ENCODE measurements at places on chromosomes 11 and 22.

DNA sequence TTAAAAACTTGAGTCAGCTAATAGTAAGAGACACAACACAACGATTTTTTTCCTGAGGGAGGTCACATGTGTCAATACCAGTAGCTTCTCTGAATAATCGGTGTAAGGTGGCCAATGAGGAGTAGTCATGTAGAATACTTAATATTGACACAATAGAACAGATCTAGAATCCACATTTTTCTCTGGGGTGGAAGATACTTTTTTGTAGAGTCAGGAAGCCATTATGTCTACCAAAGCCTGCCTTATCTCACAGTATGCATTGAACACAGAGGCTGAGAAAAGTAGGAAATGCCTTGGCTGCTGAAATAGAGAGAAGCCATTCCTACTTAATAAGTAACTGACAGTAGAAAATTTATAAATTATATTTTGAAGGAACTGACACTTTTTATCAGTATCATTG lies 725.0 kb downstream of the METTL15 start:
- no peak for DNase-seq

GRCh38 chr11:66462911-66463310 lies 3.8 kb upstream of the PELI3 start:
- DNase-seq = no peak

- no peak for DNase-seq
Observed at GRCh38 chr11:70769106-70769505, 370.8 kb downstream of the CTTN start.

DNA sequence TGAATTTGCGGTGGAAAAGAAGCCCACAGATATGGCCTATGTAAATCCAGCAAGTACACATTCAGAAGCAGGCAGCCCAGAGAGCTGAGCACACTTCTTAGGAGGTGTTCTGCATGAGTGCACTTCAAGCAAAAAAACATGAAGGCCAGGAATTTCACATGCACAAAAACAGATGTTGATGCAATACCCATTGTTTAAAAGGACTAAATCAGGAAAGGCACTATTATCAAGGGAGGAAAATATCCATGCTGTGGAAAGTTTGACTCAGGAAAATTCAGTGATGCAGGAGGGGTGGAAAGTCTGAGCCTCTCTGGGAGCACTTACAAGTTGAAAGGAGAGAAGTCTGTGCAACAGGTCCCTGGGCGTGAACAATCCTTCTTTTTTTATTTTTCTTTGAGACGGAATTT lies 15.8 kb upstream of the CARS1 start:
- DNase-seq = no peak

DNA sequence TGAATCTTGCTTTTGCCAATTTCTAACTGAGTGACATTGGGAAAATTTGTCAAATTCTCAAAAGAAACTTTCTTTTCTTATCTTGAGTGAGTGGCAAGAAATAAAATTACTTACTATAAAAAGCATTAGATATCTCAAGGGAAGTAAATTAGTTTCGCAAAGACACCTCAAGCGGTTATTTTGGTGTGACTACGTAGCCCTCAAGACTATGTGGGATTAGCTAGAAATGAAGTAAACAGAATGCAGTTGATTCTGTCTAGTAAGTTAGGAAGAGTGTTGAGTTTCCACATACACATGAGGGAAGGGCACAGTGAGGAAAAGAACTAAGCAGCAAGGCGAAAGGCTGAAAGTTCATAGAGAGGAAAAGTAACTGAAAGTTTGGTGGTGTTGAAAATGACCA lies 28.3 kb upstream of the MS4A6A start:
- no peak for DNase-seq
